ENCODE measurements at places on chromosomes 7 and 10. TPM values are rescaled to one million over a fixed set of nuclear protein-coding genes. Genes with fewer than 3 reads are reported as not detected.

GRCh38 chr7:151336027-151336708, 5.4 kb upstream of the NUB1 start:
- ATAC-seq = no peak

DNA sequence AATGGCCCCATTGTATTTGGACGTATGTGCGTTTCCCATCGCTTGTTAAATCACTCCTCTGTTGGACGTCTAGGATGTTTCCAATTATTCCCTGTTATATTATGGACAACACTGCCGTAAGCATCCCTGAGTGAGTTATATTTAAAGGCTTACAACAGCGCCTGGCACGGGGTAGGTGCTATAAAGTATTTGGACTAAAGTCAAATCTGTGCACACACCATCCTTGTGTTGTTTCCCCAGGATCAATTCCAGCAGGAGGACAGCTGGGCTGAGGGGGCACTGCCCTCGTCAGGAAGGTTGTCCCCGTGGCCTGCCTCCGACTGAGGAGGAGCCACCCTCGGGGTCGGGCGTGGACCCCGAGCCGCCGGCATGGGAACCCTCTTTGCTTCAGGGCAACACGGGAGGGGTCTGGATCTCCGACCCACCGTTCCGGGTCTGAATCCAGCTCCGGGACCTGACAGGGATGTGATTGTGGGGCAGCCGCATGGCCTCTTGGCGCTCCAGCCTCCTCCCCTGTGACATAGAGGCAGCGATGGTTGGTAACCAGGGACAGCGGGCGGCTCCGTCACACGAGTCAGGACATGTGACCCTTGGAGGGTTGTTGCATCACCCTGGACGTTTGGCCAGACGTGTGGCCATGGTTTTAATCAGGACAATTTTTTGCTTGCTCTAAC, 1.5 kb upstream of the JAKMIP3 start:
- ATAC-seq = no peak

TYSND1 gene
- 7.7 TPM for total RNA-seq

DNA sequence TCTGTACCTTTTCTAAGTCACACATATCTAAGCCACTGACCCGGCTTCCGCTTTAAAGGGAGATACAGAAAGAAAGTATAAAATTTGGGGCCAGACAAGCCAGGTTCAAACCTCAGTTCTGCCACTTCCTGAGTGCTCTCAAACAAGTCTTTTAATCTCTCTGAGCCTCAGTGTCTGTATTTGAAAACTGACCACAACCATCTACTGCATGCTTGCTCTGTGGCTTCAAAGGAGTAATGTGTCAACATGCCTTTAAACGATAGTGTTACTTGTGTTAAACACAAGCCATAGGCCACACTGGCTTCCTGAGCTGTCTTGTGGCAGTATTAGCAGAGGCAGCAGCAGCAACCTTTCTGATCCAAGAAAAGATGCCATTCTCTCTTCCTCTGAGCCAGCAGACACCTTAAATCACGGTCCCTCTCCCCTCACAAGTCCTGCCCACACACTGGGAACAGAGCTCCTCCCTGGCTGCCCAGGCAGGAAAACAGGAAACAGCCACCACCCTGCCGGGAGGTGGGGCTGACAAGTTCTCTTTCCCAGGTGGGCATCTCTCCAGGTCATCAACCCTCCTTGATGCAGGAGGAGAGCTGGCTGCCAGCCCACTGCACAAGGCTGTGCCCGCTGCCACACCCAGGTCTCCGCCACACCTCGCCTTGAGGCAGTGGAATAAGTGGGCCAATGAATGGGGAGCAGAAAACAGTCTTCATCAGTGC, 10.7 kb downstream of the HIP1 start:
- peak; percentile 27 for ATAC-seq

DNA sequence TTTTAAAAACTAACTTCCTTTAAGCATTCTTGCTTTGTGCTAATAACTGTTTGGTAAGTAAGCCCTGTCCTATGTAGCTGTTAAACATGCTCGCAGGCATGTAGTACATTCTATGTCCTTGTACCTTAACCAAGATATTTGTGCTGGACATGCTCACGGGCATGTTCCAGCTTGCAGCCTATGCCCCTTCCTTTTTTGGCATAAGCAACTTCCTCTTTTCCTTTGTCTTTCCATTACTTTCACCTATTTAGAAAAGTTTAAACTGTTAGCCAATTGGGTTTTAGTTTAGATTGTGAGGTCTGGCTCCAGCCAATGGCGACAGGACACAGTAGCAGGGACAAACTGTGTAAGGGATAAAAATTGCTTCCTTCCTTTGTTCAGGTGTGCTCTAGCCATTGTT, 14.4 kb upstream of the APBB1IP start:
- ATAC-seq = no peak

DNA sequence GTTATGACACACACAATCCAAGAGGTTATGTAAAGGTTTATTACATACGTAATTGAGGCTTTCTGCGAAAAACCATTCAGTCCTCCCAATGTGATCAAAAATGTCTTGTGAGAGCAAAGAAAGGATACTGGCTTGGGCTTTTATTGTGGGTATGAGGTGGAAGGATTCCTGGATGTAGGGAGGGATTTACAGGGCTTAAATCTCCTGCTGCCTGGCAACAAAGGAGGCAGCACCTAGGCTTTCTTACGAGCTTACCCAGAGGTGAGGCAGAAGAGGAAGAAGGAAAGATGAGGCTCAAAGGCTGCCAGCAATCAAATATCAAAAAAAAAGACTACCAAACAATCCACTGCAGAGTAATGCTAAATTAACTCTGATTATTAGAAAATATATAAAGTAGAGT, 1149.5 kb upstream of the POT1 start:
- ATAC-seq = no peak

DNA sequence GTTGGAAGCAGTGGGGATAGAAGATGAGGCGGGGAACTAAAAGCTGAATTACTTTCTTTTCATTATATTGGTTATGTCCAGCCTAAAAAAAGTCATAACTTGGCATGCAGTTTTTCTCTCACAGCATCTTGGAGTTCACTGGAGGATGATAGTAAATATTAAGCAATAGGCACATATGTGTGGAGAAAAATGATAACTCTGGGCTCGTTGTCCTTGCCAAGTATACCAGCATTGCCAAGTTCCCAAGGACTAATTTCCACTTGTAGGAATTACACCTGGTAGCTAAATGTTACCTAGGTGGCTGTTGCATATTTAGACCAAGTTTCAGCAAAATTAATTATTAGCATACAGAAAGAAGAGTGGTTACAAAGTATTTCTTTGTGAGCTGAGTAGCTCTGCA, 1007.6 kb downstream of the ANKRD7 start:
- ATAC-seq = no peak

- ATAC-seq = no peak
Observed at GRCh38 chr10:1403508-1404322, 333.6 kb downstream of the ADARB2 start.

- ATAC-seq = no peak
Observed at GRCh38 chr10:88066319-88066718, 202.9 kb downstream of the PTEN start.

- ATAC-seq = no peak
Observed at GRCh38 chr10:5906651-5907050, 16.6 kb downstream of the FBH1 start.

- ATAC-seq = no peak
Observed at GRCh38 chr7:105987046-105987445, 24.0 kb downstream of the CDHR3 start.

KCNH2 gene
- total RNA-seq = 36.0 TPM

DNA sequence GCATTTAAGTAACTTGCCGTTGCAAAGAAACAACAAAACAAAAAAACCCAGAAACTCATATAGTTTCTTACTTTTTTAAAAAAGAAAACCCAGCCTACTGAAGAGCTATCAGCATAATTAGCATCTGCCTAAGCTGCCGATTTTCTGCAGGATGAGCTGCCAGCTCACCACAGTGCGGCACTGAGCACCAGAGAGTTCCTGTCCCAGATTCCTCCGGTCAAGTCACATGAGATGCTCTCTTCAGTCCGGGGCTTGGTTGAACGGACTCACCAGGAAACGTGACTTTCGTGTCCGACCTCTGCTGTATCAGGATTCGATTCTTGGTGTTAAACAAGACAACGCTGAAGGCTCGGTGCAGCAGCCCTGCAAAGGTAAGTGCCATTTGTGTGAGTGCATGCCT, 3.2 kb downstream of the IDI2 start:
- peak; percentile 74 for ATAC-seq

DNA sequence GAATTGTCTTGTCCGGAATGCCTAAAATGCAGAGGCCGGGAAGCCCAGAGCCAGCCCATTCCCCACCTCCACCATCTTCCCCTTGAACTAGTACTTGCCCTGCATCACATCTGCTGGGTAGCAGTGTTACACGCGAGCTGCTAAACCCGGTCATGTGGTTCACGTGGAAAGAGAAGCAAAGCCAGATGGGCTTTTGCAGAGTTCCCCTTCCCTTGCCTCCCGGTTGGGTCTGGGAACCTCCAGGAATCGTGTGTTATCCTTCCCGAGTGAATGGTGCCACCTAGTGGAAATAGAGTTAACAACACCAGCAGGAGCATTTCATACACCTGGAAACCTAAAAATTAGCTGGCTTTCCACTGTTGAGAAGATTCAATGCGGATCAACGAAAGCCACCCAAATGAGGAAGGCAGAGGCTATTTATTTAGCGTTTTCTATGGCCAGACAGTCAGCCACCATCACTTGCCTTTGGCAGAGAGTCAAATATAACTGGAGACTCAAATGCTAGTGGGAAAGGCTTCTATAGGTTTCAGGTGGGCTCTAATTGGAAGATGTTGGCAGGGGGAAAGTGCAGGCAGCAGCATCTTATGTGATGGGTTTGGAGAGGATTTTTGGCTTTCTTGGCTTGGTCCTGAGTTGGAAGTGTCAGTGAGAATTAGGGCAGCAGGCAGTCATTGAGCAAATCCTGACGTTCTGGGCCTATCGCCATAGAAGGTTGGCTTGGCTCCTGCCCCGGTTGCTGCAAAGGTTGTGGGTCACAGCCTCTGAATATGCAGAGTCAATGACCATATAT, 12.9 kb upstream of the DENND2A start:
- ATAC-seq = peak; percentile 49

GRCh38 chr7:102890292-102890970, 22.4 kb upstream of the LRRC17 start:
- ATAC-seq = no peak

SPDYE2B gene
- total RNA-seq = 2.0 TPM

RAPGEF5 gene
- 14.7 TPM for total RNA-seq

Data from motor neuron (in vitro differentiated cells).